Brain pericyte (primary cell): ENCODE measurements at places on chromosomes 1 and 21.
A peak's percentile ranks its signal among the peaks of the same experiment; 100 is the strongest.

GRCh38 chr1:41261926-41262618 is 20.0 kb upstream of the SCMH1 start:
- no peak for DNase-seq

- no peak for DNase-seq
Observed at GRCh38 chr1:6294890-6295556, 34.1 kb upstream of the GPR153 start.

- DNase-seq, result no peak
Observed at GRCh38 chr1:2604156-2604843, 17.7 kb downstream of the PRXL2B start.

- no peak for DNase-seq
Observed at GRCh38 chr1:1422465-1423244, 1.6 kb upstream of the ANKRD65 start.

DNA sequence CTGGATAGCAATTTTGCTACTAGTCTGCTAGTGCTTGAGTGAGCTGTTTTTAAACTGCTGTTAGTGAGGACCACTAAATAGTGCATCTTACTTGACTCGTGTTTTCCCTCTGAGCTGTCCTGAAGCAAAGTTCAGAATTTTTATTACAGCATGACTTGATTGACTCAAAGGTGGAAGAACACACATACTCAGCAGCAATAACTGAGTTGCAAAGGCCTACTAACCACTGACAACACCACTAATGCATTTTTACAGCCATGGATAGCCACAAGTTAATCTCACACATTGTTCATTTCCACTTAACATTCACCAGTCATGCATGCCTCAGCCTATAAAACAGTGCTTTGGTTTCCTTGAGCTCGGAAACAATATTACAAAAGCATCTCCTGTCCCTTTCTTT is 148.7 kb downstream of the RUNX1 start:
- no peak for DNase-seq

- DNase-seq, result no peak
Observed at GRCh38 chr1:45999507-45999906, 132.9 kb downstream of the PIK3R3 start.

DNA sequence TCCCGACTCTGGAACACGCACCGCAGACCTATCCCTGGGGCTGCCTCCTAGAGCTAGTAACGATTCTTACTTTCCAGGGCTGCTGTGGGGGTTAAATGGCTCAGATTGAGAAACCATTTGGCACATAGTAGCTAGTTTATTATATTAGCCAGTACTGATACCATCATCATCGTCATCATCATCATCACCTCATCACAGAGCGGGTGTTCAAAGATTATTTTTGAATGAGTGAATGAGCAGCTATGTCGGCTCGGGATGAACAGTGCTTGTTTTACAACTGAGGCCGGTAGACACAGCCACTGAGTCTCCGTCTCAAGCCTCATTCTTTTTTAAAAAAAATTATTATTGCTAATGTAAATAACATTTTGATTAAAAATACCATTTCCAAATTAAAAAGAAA is 13.5 kb upstream of the AJAP1 start:
- DNase-seq, result no peak

DNA sequence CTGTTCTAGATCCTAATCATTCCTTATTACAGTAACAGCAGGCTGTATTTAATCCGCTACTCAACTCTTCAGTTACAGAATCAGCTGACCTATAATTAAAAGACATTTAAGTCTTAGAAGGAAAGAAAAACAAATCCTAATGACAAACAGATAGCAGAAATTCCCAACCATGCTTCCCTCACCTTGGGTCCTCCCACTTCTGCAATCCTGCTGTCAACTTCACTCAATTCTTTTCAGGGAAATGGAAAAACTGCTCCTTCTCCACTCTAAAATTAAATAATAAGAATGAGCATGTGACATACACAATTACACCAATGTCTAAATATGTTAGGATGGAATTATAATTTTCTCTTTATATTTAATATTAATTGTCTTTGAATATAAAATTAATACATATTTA is 182.6 kb upstream of the LYPLAL1 start:
- no peak for DNase-seq

DNA sequence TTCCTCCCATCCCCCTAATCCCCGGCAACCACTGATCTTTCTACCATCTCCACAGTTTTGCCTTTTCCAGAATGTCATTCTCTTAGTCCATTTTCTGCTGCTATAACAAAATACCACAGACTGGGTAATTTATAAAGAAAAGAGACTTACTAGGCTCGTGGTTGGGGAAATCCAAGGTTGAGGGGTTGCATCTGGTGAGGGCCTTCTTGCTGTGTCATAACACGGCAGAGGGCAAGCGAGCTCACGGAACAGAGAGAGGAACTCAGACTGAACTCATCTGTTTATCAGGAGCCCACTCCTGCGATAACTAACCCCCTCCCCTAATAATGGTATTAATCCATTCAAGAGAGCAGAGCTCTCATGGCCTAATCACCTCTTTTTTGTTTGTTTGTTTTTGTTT is 52.0 kb downstream of the RUNX3 start:
- DNase-seq, result no peak

DNA sequence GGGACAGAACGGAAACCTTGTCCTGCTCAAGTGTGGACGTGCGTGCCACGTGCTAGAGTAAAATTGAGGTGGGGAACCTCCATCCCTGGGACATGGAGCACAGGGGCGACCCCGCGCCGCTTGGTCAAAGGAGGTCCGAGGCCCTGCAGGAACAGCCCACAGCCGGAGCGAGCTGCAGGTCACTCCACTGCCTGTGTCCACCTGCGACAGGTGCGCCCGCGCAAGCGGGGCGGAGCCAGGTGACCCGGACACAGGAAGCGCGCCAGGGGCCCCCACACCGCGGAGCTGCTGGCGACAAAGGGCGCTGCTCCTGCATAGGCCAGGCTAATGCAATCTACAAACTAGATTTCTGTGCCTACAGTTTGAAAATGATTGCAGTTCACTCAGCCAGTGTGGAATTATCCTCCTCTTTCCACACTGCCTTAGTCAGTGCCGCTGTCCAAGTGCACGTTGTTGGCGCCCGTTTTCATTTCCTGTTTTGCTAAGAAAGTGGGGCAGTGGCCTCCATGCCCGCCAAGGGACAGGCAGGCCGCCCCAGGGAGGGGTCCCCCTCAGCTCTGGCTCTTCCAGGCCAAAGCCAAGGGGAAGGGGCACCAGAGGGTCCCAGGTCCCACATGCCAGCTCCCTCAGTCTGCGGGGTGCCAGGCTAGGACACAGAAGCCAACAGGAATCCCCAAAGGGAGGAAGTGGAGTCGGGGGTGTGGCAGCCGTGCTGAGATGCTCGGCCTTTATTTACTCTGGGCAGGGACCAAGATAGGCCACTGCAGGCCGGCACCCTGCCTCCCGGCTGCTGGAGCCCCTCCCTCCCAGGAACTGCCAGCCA is 4.3 kb upstream of the NADK start:
- no peak for DNase-seq

GRCh38 chr1:115677565-115677964 is 35.8 kb downstream of the VANGL1 start:
- DNase-seq, result no peak

- DNase-seq, result no peak
Observed at GRCh38 chr1:21217812-21218596, 41.3 kb upstream of the EIF4G3 start.

GRCh38 chr1:10516925-10517676 is 42.4 kb downstream of the PEX14 start:
- DNase-seq, result no peak

GRCh38 chr1:230166366-230167132 is 99.5 kb downstream of the GALNT2 start:
- no peak for DNase-seq

- DNase-seq, result no peak
Observed at GRCh38 chr1:100624886-100625610, 87.1 kb downstream of the GPR88 start.

DNA sequence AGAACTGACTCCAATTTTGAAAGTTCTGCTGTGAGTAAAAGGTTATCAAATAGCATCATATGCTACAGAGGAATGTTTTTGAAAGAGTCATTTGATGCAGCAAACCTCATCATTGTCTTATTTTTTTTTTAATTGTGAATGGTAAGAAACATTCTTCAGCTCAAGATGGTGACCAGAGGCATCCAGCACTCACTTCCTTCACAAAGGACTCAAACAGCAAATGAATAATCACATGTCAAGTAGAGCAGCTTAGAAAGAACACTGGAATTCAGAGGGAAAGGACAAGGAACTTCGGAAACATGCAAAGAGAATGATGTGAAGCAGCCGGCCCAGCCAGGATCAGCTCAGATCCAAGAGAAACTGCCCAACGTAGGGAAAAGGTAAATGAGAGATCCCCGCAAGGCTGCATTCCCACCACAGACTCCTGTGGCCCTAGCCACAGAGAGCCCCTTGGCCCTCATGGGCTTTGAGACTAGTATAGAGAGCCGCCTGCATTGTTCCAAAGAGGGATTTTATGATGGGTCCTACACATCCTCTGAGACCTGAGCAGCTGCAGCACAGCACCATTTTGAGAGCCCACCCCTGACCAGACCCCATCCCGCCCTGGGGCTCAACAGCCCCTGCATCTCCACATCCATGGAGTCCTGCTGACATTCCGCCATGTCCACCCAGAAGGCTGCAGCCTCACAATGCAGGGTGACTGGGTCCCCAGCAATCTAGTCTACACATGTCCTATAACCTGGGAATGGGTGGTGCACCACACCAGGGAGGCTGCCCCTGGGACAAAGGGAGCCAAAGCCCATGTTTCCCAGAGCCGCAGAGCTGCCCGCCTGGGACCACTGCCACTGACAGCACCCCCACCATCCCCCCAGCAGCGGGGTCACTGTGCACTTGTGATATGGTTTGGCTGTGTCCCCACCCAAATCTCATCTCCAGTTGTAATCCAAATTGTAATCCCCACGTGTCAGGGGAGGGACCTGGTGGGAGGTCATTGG is 21.2 kb upstream of the UTS2 start:
- no peak for DNase-seq

GRCh38 chr1:54888080-54888733 is 1.2 kb upstream of the DHCR24 start:
- DNase-seq, result no peak

GRCh38 chr1:56507925-56508522 is 71.3 kb downstream of the PLPP3 start:
- DNase-seq, result no peak

GRCh38 chr1:56817716-56818463 is 1.3 kb downstream of the FYB2 start:
- DNase-seq, result no peak

DNA sequence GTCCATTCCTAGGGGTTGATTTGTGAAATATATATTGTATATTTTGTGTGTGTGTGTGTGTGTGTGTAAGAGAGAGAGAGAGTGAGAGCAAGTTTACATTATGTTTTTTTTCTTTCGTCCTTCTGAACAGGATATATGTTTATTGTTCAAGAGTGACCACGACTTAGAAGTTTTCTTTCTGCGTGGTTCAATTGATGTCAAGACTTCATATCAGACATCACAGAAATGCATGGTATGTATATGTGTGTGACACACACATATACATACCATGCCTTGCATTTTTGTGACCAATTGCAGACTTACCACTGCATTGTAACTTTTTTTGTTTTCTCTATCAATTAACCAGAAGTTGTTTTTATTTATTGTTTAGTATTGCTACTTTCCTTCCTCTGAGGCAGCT is 2.5 kb downstream of the RASAL2 start:
- DNase-seq, result no peak

DNA sequence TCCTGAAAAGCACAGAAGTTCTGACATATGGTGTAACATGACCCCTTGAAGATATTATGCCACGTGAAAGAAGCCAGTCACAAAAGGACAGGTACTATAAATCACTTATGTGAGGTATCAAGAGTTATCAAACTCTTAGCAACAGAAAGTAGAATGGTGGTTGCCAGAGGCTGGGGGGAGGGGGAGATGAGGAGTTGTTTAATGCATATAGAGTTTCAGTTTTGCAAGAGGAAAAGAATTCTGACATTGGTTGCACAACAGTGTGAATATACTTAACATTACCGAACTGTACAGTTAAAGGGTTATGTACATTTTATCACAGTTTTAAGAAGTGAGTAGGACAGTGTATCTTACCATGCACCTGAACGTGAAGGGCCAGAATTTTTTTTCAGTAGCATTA is 80.0 kb downstream of the USP25 start:
- no peak for DNase-seq

GRCh38 chr21:35646606-35647005 is 413.7 kb downstream of the SETD4 start:
- DNase-seq, result peak; percentile 40

DNA sequence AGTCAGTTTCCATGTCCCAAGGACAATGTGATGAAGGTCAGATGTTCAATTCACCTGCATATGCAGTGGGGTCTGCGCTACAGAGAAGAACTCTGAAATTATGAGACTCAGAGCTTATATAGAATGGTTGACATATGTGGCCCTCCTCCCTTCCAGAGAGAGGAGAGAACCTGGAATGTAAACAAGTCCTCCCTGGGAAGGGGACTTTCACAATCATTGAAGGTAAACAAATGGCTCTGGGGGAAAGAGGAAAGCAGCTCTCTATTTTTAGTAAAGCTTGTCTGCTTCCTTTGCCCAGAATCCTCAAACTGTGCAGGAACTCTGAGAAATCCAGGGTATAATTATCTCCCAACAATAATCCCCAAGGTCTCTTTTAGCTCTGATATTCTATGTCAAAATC is 9.8 kb downstream of the OVGP1 start:
- DNase-seq, result no peak

- DNase-seq, result no peak
Observed at GRCh38 chr1:239819096-239819495, 272.6 kb upstream of the FMN2 start.

DNA sequence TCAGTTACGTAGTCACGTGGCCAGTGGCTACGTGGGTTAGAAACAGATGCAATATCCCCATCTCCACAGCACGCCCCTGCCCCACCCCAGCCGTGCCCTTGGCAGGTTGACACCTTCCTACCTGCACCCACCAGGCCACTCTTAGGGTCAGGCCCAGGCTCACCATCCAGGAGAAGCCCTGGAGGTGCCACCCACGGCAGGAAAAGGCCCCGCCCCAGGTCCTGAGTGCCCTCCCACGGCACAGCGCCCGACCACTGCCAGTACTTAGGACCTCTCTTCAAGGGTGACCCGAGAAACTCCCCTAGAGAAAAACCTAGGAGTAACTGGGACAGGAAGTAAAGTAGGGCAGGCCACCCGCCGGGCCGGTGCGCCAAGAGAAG is 1.5 kb downstream of the C1orf35 start:
- DNase-seq, result no peak

DNA sequence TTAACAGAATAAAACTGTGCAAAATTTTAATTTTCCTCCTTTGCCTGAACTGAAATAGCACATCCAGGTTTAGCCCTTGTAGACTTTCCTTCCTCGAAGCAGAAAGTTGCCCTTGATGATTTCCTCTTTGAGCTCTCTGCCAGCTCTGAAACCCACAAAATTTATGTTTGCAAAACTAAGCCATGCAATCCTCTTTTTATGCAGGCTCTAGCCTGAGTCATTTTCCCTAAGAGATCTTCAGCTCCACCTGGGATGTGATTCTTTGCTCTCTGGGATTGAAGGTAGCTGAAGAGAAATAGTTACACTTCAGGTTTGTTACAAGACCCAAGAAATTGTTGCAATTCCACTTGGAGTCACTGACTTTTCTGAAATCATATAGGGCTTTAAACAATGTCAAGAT is 1.4 kb upstream of the F3 start:
- no peak for DNase-seq
